ENCODE measurements at places on chromosomes 6 and 20.

- DNase-seq, result no peak
Observed at GRCh38 chr6:158083455-158084325, 84.4 kb downstream of the SERAC1 start.

DNA sequence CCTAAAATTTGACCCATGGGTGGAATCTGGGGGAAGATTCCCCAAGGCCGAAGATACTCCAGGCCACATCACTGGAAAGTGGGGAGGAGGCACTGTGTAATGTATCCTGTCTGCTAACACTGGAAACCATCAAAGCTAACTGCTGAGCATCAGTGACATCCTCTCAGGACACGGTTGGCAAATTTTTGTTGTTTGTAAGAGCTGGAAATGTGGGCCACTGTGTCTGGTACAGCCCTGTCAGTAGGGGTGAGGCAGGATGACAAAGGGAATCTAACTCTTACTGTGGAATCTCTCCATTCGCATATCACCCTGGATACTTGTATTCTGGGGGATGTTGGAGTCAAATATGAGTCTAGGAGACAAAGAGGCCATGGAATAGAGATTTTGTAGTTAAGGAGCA, 17.0 kb upstream of the CLPSL2 start:
- no peak for DNase-seq

GRCh38 chr6:123529843-123530242, 106.9 kb downstream of the TRDN start:
- DNase-seq, result no peak

- no peak for DNase-seq
Observed at GRCh38 chr6:157637941-157638662, 184.9 kb upstream of the SNX9 start.

- DNase-seq, result peak; percentile 74
Observed at GRCh38 chr6:91081452-91082067, 494.7 kb upstream of the MAP3K7 start.

DNA sequence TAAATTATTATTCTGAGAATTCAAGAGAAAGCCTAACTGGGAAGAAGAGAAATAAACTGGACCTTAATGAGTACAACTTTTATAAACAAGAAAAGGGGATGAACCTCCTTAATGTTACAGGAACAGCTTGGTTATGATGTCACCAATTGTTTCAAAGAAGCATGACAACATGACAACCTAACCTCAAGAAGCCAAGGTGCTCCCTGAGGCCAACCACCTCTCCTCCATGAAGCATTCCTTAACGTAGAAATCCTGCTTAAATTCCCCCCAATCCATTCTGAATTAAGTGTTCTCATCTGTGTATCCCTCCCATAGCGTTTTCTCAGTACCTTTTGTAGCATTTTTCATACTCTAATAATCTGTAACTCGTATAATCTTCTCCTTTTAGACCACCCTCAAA, 1.7 kb downstream of the HBS1L start:
- peak; percentile 7 for DNase-seq

GRCh38 chr20:45489083-45489531, 19.6 kb downstream of the WFDC2 start:
- DNase-seq, result no peak

DNA sequence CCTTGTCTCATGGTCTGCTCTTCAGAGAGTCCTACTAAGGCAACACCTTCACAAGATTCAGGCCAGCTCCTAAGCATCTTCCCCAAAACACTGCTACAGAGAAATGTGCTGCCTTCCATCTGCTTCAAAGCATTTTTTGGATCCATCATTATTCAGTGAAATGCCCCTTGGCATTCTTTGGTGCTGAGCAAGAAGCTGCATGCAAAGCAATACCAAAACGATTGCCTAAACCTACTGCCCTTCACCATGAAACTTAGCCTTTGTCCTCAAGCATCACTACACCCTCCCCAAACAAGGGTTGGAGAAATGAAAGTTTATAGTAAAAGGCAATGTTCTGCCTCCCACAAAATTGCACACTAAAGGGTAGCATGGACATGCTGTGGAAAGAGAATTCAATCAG, 93.5 kb downstream of the SNAP25 start:
- no peak for DNase-seq

DNA sequence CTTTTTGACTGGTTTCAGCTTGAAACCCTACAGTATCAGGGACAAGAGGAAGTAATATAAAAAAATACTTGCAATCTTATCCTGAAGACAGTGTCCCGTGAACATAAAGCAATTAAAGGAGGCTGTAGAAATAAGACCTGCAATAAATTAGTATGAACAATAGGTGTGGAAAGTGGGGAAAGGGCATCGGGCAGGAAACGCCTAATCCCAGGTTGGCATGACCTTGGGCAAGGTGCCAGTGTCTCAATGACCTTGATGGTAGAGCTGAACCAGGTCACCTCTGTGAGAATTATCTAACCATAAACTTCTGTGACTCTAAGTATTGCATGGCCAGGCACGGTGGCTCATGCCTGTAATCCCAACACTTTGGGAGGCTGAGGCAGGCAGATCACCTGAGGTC, 115.2 kb downstream of the LY86 start:
- DNase-seq, result peak; percentile 87

DNA sequence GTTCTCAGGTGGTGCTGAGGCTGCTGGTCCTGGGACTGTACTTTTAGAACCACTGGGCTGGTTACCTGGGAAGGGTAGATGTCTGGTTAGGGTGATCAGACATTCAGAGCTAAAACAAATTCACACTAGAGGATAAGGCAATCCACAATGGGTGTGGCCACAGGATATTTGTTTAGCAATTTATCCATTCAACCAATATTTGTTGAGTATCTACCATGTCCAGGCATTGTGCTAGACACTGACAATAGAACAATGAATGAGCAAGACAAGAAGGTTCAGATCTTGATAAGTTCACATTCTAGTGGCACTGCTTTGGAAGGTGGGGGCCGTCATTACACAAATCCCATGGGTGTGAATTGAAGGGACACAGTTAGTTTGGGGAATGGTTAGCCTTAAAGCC, 131.7 kb downstream of the BCAS1 start:
- DNase-seq, result no peak

DNA sequence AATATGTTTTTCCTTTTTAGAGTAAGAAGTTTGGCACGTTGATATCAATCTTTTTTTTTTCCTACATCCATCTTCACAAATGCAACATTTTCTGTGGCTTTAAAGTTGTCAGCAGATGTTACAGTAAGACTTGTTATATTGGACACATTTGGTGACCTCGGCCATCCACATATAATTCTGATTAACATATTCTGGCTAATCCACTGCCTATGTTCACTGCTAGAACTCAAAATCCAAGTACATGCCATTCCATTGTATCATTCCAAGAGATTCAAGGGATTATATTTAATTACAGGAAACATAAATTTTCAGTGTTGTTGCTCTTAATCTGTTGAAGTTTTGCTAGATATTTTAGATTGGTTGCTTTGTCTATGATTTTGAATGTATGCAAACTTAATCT, 367.6 kb downstream of the TENT5A start:
- DNase-seq, result no peak

GRCh38 chr6:160462116-160462515, 113.9 kb downstream of the SLC22A3 start:
- no peak for DNase-seq

DNA sequence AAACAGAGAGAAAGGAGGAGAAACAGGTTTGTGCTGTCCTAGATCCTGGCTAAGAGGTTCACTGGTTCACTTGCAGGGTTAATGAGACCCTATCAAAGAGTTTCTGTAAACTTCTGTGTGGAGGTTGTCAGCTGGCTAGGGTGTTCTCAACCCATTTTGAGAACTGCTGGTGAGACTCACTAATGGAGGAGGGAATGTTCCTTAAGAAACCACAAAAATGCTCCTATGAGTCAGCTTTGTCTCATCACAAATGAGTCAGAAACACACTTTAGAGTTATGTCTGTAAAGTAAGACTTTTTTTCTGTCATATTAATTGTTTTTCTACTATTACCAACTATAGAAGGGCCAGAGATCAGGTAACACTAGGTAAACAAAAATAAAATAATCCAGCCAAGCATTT, 884.4 kb downstream of the PHF3 start:
- DNase-seq, result no peak

DNA sequence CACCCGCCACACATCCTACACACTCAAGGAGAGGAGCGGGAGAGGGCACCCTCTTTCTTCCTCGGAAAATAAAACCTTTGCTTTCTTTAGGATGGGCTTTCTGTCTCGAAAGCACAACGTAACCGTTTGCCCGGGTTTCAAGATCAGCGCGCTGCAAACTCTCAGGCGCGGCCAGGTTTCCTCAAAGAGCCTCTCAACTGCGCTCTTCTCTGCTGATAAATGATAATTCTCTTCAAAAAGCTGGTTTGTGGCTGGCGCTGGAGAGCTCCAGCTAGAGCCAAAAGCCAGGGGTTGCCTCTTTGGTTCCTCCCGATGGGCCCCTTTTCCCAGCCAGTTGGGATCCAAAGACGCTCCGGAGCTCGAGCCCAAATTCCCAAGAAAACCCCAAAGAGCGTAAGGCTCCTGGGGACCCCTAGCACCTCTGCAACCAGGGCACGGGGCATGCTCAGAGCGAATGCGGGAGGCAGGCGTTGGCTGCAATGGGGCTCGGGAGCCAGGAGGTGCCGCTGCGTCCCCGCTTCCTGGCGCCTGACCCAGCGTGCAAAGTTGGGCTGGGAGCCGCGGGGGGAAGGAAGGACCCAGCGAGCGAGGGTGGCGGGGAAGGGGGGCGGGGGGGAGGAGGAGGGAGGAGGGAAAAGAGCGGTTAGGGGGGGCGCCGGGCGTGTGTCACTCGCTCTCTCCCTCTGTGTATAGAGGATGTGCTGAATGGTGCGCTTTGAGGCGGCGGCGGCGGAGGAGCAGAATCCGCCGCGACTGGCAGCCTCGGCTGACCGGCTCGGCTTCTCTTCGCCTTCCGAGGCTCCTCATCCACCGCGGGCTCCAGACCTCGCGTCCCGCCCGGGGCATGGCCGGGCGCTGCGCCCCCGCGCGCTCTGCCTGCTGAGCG, at the start of gene PLCB1:
TSS of gene PLCB1 (plus strand) at position 669 of the 886 bp plus-strand sequence. CDS start 386 bp downstream, outside the sequence.
- peak; percentile 78 for DNase-seq

DNA sequence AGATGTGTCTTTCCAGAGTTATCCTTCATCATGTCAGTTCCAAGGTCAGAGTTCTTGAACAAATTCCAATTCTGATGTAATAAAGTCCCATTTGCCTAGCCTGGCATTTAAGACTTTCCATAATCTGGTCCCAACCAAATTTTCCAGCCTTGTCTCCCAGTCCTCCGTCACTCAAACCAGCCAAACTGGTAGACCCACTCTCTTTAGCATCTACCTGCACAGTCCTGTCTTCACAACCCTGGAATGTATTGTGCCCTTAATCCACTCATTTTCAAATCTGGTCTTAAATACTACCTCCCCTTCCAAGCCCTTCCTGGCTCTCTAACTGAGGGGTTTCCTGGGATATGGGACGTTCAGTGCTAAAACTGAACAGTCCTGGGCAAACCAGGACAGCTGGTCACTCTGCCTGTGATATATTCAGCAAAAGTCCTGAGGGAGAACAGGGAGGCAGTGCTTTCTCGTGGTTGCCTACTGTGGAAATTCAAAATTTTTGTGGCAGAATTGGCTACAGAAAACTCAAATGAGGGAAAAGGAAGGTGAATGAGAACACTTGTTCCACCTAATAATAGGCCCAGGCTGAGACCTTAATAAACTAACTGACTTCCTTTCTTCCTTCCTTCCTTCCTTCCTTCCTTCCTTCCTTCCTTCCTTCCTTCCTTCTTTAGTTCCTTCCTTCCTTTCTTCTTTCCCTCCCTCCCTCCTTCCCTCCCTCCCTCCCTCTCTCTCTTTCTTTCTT, 10.8 kb upstream of the AKAP7 start:
- no peak for DNase-seq

- peak; percentile 51 for DNase-seq
Observed at GRCh38 chr6:118968416-118968815, 33.5 kb upstream of the MCM9 start.

DNA sequence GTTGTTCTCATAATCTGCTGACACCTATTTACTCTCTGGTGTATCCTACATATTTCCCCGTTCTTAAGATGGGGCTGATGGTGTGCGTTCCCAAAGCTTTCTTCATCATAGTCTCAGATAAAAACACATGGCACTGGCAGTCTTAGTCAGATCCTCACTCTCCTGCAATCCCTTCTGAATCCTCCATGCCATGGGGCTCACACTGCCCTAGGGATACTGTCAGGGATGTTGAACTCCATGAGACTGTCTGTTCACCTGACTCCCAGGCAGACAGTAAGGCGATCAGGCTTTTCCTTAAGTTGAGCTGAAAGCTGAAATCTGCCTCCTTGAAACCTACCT, 76.0 kb downstream of the SLX4IP start:
- no peak for DNase-seq

GRCh38 chr6:113998811-113999210, 27.9 kb upstream of the HDAC2 start:
- no peak for DNase-seq

DNA sequence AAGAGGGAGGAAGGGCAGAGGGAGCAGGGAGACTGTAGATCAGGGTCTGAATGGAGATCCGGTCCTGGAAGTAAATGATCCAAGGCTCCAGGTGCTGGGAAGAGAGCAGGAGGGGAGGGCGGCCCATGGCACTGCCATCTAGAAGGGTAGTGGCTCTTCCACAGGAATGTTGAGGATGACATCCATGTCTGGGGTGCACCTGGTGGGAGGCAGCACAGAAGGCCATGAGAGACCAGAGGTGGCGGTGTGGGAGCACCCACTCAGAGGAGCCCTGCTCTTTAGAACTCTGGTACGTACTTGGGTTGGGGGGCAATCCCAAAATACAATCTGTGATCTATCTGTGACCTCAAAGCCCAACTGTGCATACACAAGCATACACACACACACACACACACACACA, 13.5 kb downstream of the DEFB132 start:
- no peak for DNase-seq

DNA sequence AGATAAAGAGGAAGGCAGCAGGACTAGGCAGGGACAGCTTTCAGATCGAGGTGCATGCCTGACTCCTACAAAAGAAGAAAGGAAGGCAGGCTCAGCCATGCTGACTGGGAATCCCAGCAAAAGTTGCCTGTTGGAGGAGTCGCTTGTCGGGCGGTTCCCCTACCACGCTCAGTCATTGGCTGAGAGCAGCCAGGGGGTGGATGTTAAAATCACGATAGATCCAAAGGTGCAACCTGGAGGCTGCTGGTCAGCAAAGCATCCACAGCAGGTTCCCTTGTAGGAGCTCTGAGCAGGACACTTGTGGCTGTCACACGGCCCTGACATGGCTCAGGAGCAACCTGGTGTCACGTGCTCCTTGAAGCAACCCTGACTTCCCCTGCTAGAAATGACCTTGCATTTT, 74.6 kb downstream of the ISM1 start:
- DNase-seq, result no peak
